NCI-H1417 treated with DMSO at 0.1 percent for 48 hours (cell line): ENCODE measurements at places on chromosomes 3 and 15.

DNA sequence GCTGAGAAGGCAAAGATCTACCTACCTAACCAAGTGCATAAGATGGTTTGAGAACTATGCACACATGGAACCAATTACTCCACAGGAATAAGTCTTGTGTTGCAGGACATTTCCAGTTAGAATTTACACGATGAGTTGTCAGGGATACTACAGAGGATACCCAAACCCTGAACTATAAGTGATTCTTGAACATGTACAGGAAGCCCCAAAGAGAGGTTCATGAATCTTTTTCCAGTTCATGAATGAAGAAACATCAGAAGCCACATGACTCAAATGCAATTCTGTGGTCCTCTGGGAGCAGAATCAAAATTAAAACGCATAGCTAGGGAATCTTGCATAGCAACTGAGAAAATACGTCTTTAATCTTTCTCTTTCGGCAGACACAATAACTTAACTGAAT is 114.1 kb upstream of the LMCD1 start:
- no peak for DNase-seq

- DNase-seq, result no peak
Observed at GRCh38 chr15:80915472-80915871, 74.1 kb downstream of the MESD start.

DNA sequence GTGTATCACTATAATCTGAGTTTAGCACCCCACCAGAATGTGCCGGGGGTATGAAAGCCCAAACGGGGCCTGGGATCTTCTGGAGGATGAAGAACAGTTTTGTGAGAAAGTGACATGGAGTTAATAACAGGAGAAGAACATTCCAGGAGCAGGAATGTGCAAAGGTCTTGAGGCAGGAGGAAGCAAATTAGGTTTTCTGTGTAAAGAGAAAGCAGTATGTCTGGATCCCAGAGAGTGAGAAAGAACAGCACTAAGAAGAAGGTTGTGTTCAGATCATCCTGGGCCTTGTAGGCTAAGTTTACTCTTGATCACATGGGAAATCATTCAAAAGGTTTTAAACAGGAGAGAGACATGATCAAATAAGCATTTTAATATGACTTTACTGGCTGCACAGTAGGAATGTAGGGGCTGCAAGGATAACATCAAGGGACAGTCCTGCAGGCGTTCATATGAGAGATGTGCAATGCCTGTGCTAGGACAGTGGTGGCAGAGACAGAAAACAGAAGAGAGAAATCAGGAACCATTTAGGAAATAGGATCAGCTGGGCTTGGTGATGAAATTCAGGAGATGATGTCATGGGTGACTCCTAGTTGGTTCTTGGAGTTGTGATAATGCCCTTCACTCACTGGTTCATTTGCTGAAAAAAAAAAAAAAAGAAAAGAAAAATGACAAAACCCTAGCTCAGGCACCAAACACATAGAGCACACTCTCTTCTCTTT is 113.5 kb downstream of the TNIK start:
- DNase-seq, result no peak

- DNase-seq, result no peak
Observed at GRCh38 chr3:107206945-107207344, 170.3 kb upstream of the CCDC54 start.

DNA sequence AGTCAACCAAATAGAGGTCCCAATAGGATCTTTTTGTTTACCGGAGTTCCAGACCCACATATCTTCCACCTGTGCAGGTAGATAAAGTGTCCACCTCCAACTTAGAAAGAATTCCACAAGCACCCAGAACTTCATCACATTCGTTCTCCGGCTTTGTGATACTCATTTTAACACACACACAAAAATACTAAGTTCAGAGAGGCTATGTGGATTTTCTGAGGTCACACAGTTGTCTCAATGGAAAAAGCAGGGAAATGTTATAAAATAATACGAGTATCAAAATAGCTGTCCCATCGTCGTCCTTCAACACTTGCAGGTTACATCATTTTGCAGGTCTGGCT is 137.5 kb downstream of the TMCO5A start:
- DNase-seq, result no peak

- no peak for DNase-seq
Observed at GRCh38 chr15:31843426-31844055, 186.8 kb upstream of the CHRNA7 start.

GRCh38 chr15:91472316-91472756 is 372.3 kb downstream of the SV2B start:
- DNase-seq, result no peak

DNA sequence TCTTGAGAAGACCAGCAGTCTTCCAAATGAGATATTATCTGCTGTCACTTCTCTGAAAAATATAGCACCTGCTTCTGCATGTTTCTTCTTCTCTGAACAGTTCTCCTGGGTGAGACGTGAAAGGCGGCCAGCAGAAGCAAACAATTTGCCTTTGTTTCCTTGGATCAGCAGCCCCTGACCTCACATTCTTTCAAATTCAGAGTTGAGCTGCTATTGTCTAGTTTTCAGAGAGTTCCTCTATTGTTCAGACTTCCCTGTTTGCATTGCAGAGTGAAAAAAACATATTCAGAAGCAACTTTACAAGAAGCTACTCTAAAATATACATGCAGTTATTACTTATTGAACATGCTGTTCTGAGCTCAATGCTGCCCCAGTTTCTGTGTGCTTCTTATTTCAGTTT is 653.6 kb downstream of the NAALADL2 start:
- no peak for DNase-seq

GRCh38 chr15:25710184-25710583 is 152.9 kb downstream of the ATP10A start:
- DNase-seq, result no peak

GRCh38 chr3:37667335-37667734 is 194.3 kb upstream of the CTDSPL start:
- DNase-seq, result no peak

DNA sequence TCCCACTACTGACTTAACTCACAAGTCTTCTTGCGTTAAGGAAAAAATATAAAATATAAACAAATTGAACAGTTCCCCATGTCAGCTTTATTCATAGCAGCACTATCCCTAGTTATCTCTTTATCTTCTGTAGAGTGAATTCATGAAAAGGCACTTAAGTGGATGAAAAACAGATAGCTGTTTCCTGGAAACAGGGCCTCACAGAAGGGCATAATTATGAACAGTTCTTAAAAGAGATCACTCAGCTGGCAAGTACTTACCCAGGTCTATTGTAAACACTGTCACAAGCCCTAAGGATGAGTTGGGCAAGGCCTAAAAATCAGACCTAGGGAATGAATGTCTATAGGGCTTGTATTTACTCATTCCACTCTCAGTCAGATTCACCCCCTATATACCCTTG is 10.7 kb downstream of the MB21D2 start:
- DNase-seq, result peak; percentile 6

- DNase-seq, result peak; percentile 39
Observed at GRCh38 chr3:178434206-178434805, 101.9 kb upstream of the KCNMB2 start.

GRCh38 chr3:14490831-14491230 is 49.3 kb downstream of the GRIP2 start:
- DNase-seq, result no peak

DNA sequence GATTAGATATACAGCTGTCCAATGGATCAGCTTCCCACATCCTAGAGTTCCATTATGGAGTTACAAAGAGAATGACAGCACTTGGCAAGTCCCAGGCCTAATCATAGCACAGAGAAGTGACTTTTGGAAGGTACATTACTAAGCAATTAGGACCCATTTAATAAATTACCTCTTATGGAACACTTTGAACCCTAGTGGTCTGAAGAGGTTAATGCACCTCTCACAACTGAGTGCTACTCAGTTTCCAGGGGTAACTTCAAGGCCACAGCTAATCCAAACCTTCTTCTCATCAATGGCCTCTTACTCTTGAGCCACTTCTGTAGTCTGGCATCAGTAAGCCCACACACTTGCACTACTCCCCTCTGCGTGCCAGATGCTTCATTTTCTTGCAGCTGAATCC is 34.9 kb upstream of the MEIS2 start:
- no peak for DNase-seq

DNA sequence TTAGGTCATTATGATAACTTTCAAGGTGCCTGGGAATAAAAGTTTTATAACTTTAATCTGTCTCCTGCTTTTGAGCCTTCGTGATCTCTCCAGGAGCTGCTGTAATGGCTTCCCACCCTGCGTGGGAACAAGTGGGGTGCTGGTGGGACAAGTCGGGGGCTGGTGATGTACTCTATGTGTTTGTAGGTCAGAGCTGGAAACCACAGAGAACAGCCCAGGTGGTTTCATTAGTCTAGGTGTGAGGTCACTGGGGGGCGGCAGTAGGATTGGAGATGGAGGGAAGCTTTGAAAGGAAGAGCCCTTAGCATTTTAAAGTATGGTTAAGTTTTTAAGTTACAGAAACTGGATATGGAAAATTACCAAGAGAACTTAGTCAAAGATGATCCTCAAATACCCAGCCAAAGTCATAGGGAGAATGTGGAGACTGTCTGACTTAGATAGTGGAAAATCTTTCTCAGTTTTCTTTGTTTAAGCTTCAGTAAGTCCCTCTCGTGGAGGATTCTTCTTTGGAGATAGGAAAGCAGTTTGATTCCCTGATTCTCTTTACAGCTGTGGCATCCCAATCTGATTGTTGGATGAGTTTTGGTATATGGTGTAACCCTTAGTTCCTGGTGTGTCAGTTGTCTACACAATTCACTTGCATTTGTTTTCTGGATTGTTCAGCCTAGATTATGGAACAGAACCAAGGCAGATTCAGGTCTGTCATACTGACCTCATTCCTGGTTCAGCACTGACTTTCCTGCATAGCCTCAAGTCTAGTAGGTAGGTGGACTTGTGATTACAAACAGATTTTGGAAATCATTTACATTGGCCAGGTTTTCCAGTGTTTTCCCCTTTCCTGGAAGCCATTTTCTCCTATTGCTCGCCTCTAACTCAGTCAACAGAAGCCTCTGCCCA is 115.6 kb downstream of the FNDC3B start:
- no peak for DNase-seq

GRCh38 chr15:93118904-93119303 is 29.9 kb upstream of the RGMA start:
- no peak for DNase-seq

- no peak for DNase-seq
Observed at GRCh38 chr3:10504171-10505049, 976 bp downstream of the ATP2B2 start.

DNA sequence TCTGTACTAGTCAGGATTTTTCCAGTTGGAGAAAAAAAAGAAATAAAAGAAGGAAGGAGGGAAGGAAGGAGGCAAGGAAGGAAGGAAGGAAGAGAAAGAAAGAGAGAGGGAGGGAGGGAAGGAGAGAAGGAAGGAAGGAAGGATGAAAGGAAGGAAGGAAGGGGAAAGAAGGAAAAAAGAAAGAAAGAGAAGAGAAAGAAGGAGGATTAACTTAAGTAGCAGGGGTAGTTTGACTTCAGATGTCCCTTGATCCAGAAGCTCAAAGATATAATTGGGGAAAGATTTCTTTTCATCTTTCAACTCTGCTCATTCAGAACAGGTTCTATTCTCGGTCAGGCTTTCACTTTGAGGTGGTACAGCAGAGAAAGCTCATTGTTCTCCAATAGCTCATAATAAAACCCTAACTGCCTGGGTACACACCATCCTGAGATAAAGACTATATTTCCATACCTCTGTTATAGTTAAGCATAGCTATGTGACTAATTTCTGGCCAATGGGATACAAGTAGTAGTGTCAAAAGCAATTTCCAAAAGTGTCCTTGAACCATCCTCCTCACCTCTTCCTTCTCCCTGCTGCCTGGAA is 23.5 kb upstream of the STT3B start:
- no peak for DNase-seq

DNA sequence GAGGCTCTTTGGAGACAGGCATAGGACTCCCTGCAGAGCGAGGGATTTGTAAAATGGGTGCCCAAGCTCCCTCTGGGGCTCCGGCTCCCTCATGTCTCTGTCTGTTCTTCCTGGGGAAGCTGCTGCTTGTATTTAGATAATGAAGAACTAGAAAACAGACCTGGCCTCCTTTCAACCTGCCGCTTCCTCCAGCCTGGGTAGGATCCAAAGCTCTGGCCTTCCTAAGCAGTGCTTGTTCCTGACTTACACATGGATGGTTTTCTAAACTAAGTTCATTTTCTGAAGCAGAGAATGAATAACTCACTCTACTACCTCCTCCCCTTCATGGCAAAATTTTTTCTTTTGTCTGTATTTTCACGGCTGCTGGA is 36.9 kb upstream of the MYZAP start:
- DNase-seq, result no peak

DNA sequence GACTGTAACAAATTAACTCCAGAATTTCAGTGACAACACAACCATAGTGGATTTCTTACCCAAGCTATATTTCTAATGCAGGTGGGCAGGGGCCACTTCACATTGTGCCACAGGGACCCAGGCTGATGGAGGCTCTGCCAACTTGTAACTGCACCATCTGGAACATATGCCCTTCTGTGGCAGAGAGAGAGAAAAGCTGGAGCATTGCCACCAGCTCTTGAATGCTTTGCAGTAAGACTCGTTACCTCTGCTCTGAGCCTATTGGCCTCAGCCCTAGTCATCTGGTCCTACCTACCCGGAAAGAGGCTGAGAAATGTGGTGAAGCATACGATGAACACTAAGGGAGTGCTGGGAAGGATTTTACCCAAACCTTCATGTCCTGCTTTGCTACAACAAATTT is 587.1 kb downstream of the ZNF385D start:
- no peak for DNase-seq

- no peak for DNase-seq
Observed at GRCh38 chr3:41933154-41933676, 28.7 kb downstream of the ULK4 start.

DNA sequence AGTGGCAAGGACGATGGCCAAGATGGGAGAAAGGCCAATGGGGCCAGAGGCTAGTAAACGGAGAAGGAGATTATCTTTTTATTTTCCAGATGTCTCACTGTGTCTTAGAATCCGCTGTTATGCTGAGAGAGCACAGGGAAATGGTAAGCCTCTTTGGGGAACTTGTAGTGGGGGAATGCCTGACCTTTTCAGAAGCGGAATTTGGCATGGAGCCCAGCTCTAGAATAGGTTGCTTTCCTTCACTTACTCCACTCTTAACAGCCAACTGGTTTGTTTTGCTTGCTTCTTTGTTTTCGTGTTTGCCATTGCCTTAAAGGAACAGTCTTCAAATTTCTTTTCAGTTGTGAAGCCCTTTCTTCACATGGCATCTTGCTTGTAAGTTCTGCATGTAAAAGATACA is 316.2 kb upstream of the THRB start:
- DNase-seq, result no peak

GRCh38 chr3:196792771-196793170 is 53.1 kb downstream of the PAK2 start:
- no peak for DNase-seq

DNA sequence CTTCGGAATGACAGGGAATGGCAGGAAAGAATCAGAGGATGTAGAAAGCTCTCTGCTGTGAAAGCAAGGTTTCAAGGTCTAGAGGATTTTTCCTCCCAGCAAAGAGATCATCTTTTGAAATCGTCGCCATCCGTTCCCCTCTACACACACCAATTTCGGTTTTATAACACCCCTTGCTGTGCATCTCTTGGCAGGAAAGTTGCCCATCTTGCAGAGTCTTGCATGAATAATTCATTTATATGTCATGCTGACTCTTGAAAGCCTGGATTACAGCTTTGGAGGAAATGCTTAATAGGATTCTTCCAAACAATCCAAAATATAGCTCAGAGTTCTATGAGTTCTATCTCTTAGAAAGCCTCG is 262.7 kb downstream of the CHL1 start:
- no peak for DNase-seq
